ENCODE measurements at places on chromosomes 6 and 20.

DNA sequence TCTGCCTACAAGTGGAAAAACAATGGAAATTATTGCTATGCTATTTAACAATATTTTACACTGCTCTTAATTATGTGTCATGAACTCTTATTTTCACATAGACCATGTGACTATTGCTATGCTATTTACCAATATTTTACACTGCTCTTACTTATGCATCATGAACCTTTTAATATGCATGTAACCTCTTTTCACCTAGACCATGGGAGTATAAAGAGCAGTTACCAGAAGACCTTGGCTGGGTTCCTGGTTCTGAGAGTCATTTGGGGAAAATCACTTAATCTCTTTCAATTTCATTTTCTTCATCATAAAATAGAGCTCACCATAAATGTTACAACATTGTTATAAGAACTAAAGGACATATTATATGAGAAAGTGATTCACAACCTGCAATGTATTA is 223.8 kb upstream of the RNF217 start:
- no peak for DNase-seq

DNA sequence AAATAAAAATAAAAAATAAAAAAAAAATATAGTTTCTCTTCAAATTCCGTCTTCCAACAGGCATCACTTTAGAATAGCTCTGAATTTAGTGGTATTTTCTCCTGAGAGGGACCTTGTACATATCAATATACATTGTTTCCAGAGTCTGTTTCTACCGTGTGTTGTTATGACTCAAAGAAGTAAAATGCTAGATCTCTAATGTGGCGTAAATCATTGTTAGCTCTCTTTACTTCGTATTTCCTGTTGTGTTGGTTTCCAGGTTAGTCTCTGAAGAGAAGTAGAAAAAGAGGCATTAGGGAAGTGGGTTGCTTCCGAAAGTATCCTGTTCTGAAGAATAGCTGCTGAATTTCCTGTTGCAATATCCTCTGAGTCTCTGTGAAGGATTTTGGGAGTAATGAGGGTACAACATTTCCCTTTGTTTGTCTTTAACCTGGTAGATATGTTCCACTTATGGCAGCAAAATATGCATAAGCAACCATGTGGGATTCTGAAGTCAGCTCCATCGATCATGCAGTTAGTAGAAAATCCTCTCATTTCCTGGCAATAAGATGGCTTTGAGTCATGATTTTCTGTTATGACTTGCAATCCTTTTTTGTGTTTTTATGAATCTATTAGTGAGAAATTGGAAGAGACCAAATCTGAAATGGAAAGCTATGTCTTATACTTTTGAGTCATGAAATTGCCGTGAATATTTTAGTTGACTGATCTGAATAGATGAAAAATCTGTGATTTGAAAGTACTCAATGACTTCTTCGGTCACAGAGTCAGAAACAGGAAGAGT is 42.0 kb upstream of the MCHR2 start:
- DNase-seq = no peak

DNA sequence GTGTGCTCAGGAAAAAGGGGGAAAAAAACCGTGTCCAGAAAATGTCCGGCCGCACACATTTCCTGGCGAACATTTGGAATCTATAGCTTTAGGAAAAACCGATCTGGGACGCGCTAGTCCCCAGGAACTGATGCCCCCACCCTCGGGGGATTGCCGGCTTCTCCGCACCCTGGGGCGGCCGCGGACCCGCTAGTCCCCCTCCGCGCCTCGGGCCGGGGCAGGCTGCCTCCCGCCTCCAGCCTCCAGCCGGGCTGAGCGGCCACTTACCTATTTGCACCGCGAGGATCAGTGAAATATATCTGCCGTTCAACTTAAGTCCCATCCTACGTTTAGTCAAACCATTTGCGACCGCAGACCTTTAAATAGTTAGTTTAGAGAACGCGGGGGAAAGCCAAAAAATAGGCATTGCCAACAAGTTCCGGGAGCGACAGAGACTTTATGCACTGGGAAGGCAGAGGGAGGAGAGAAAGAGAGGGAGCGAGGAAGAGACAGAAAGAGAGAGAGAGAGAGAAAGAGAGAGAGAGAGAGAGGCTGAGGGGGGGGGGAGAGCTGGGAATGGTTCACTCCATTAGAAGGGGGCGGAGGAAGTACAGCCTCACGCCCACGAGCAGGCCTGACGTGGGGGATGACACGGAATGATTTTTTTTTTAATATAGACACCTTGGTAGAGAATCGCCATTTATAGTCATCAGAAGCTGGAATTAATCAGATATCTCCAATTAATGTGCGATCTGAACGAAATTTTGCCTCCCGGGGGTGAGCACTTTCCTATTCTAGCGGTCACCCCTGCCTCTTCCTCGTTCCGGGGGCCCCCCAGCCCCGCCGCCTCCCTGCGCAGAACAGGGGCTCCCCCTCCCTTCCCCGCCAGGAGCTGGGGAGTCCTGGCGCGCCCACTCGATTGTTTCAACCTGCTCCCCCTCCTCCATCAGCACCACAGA is at the start of gene NRN1:
TSS of gene NRN1 (minus strand) at position 498 of the 938 bp plus-strand sequence. CDS start at position 322, 176 bp downstream.
- DNase-seq = peak; percentile 52

DNA sequence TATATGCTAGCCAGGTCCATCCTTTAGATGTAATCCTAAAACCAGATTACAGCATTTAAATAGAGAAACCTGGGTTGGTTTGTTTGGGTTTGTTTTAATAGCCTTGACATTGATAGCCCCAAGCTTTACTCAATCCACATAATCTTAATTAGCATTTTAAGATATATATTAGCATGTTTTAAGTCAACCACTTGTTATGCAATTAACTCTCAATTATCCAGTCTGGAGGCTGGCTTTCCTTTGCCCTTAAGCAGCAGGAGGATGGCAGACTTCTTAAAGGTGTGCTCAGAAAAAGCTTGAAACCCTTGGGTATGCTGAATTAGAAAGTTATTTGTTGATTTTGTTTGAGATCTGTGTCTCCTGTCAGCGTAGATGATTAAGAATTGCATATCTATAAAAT is 46.3 kb upstream of the SMIM28 start:
- DNase-seq = no peak

DNA sequence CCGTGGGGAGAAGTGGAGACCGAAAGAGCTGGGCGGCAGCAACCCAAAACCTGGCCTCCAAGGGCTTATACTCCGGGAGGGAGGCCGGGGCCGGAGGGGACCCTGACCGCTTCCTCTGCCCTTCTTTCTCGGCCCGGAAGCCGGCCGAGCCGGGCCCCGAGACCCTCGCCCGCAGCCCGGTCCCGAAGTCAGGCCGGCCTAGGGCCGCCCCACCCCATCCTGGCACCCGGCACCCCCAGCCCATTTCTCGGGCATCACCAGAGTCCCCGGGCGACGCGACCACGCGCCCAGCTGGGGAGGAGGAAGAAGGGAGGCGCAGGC is 572 bp upstream of the ZDHHC14 start:
- peak; percentile 46 for DNase-seq

GRCh38 chr6:51983564-51983963 is 103.8 kb downstream of the PKHD1 start:
- DNase-seq = no peak
